Activated CD4-positive, CD25-positive, alpha-beta regulatory T cell (primary cell): ENCODE measurements at places on chromosomes 3 and 15.

DNA sequence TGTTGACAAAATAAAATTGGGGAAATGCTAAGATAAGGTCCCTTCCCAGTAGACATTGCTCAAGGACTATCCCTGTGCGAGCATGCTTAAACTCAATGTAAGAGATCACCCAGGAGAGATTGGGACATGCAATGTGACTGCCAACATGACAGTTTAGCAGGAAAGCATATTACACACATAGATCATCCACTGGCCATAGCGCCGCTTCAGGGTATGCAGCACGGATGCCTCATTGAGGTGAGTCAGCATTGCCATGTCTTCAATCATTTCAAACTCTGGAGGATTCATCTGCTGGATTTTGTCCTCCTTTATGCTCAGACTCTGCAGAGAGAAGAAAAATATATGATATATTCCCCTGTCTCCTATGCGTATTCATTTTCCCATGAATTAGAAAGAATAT lies 8.9 kb downstream of the MYH15 start:
- DNase-seq = no peak

DNA sequence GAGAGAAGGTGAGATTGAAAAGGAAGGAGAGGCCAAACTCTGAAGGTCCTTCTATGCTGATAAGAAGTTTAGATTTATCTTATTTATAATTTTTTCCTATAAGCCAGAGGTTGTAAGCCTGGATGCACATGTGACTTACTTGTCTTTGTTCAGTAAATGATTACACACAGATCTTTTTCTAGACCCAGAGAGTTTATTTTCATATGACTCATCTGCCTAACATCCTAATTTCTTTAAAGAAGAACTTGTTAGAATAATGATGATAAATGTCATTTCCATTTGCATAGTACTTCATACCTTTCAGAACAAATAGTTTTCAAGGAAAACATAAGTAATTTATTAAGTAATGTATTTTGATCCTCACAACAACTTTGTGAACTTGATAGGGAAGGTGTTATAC lies 434.8 kb upstream of the DPH6 start:
- no peak for DNase-seq

DNA sequence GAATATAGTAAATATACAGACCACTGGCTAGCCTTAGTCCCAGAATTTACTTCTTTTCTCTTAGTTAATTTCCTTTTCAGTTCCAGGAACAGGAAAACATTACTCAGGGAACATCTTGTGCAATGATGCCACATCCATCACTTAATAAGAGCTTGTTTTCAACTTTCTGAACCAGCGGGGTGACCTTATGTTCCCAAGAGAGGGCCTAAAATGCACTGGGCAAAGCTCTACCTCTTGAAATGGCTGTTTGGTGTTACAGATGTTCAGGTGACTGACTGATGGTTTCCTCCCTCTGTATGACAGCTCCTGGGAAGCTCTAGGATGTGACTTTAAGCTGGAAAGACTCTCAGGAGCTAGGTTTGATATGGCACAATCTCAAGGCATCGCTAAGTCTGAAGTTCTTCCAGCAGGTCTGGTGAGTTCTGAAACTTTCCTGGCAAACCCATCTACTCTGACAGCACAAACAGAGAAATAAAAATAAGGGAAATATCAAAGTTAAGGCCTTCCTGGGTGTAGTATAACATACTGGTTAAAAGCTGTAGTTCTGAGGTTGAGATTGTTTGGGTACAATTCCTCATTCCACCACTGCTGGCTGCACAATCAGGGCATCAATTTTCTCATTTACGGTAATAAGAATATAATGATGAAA lies 98.6 kb downstream of the ZIC1 start:
- no peak for DNase-seq

GRCh38 chr3:194360568-194360967 lies 9.0 kb downstream of the LRRC15 start:
- DNase-seq = no peak

GRCh38 chr3:195551381-195551978 lies 8.4 kb upstream of the PPP1R2 start:
- no peak for DNase-seq

GRCh38 chr3:121601212-121601812 lies 8.1 kb downstream of the FBXO40 start:
- DNase-seq = no peak

DNA sequence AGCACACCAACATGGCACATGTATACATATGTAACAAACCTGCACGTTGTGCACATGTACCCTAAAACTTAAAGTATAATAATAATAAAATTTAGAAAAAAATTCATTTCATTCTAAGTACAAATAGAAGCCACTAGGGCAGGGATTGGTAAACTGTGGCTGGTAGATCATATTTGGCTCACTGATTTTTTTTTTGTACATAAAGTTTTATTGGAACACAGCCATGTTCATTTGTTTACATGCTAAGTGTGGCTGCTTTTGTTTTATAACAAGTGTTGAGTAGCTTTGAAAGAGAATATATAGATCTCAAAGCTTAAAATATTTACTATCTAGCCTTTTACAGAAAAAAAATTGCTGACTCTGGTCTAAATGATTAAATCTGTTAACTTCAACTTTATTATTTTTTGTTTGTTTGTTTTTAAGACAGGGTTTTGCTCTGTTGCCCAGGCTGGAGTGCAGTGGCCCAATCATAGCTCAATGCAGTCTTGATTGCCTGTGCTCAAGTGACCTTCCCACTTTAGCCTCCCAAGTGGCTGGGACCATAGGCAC lies 32.8 kb downstream of the SLC30A4 start:
- no peak for DNase-seq

DNA sequence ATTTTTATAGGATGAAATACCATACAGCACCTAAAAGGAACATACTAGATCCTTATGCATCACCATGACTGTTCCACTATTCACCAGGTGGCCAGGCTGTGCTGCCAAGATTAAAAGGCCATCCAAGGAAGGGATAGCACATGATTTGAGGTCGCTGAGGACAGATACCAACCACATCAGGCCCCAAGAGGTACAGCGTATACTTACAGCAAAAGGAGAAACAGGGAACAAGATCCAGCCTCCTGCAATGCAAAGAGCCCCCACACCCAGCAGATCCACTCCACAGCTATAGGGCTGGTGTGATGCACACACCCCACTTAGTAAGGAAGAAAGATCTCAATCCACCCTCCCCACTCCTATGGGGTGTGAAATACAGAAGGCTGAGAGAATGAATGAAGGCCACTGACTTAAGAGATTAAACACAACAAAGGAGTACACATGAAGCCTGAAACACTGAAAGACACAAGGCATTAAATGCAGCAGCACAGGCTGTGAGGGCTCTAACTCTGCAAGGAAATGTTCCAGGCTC lies 32.0 kb upstream of the ZNF445 start:
- no peak for DNase-seq

DNA sequence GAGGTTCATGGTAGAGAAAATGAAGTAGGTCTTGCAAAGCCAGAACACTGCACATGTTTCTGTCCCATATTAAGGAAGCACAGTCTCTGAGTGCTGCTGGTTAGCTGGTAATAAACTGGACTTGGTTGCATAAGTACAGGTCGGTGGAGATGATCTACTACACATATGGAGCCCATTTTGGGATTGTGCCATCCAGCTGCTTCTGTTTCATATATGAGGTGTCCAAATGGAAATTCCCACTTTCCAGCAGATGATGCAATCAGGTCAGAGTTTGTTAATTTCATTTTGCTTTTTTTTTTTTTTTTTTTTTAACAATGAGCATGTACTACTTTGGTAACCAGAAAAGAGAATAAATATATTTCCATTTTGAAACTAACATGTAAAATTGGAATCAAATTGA lies 122.6 kb downstream of the SATB1 start:
- no peak for DNase-seq

DNA sequence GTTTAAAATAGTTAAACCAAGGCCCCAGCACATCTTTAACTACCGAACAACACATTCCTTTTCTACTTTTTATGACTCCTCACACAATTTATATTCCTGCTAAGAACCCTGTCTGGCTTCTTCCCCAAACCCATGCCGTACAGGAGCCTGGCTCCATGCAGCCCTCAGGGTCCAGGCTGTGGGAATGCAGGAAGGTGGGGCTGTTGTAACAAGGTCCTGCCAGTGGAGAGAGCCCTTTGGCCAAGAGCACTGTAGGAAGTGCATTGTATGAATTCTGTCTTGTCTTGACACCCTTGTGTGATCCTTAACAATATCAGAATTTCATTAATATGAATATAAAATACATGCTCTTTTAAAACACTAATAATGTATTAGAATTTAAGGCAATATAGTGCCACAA lies 563.8 kb downstream of the TBL1XR1 start:
- DNase-seq = no peak

- no peak for DNase-seq
Observed at GRCh38 chr3:25536521-25537391, 108.7 kb downstream of the RARB start.

DNA sequence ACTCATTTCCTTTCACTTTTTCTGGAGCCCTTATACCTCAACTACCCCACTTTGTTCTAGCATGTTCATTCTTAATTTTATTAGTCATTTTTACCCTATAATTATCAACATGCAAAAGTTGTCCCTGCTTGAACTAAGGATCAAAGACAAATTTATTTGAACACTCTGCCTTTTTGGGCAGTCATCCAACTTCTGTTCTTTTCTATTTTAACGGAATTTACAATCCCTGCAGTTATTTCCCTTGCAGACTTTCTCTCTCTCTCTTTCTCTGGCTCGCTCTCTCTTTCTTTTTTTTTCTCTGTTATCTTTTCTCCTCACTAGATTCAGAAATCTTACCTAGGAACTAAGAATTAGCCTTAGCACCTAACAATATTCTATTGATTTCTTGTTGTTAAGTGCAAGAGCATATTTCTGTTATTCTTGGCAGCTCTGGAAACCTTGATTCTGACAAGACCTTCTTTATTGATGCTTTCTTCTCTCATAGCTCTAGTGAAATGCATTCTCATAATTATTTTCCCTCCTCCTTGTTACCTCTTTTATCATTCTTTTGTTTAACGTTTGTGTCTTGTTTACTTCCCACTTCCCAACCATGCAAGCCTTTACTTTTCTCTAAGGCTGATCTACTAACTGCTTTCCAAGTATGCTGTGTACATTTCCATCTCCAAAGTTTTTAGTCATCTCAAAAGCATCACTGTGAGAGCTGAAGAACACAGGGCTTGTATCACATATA lies 951.6 kb downstream of the DIPK2A start:
- no peak for DNase-seq

- no peak for DNase-seq
Observed at GRCh38 chr15:98943601-98944151, 63.9 kb downstream of the PGPEP1L start.
